ENCODE measurements at places on chromosomes 2 and 18.
A peak's percentile ranks its signal among the peaks of the same experiment; 100 is the strongest.

DNA sequence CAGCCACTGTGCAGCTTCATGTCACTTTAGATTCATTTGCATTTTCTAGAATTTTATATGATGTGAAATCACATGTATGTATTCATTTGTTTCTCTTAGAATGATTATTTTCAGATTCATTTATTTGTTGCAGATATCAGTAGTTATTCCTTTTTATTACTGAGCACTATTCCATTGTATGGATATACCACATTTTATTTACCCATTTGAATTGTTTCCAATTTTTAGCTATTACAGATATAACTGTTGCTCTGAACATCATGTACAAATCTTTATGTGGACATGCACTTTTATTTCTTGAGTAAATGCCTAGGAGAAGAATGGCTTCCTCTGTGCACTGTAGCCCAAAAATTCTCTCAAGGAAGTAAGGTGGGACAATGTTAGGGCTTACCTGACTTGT, 767.8 kb upstream of the FANCL start:
- DNase-seq, result no peak

DNA sequence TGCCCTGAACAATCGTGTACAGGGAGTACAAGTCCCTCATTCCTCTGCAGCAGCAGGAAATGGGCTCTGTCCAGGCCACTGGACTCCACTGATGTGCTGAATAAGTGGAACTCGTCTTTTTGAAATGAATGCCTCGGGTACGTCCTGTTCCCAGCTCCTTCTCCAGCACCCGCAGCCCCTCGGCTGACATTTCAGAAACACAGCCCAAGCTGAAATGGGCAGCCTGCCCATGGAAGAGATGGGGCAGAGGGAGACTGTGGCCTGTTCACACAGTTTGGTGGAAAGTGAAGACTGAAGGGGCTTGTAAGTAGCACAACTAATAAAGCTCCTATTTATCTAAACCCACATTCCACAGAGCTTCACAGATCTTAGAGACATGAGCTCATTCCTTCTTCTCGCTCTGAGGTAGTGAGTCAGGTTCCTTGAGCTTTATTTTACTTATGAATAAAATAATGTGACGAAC, 498.6 kb downstream of the TXNL1 start:
- no peak for DNase-seq

GRCh38 chr2:17199741-17200140, 318.5 kb downstream of the RAD51AP2 start:
- DNase-seq, result no peak

DNA sequence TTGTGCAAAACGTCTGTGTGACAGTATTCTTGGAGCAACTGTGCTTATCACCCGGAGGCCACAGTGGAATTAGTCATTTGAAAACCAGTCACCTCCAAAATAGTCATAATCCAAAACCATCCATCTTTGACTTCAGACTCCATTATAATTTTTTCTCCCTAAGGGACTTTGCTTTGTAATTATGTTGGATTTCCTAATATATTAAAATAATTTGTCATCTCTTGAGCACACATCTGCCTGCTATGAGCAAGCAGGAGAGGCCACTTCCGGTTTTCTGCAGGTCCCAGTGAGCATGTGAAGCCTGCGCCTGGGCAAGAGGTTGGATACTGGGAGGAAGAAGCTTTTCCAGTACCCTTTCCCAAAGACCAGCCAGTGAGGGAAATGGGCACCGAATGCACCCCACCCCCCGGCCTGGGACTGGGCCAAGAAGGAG, 57.7 kb downstream of the ODC1 start:
- no peak for DNase-seq

- no peak for DNase-seq
Measured at GRCh38 chr2:194445226-194445625, 1211.8 kb upstream of the SLC39A10 start.

GRCh38 chr18:7146067-7146466, 28.5 kb upstream of the LAMA1 start:
- no peak for DNase-seq

GRCh38 chr2:26898480-26899078, 50.6 kb downstream of the DPYSL5 start:
- peak; percentile 71 for DNase-seq

GRCh38 chr2:152440460-152440859, 105.5 kb downstream of the FMNL2 start:
- DNase-seq, result no peak

DNA sequence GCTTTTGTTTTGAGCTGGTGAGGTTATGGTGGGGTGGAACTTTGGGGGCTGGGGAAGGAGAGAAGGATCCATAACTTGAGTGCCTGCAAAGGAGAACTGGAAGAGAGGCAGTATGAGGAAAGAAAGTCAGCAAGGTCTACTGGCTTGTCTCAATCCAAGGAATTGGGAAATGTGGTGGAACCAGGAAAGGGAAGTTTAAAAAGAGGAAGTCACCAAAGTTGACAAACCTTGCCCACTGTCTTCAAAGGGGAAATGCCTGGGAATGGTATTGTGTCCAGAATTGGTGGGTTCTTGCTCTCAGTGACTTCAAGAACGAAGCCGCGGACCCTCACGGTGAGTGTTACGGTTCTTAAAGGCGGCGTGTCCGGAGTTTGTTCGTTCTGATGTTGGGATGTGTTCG, 304.1 kb upstream of the FAM98A start:
- DNase-seq, result no peak

GRCh38 chr18:3771121-3771971, 321.4 kb downstream of the TGIF1 start:
- DNase-seq, result peak; percentile 94

DNA sequence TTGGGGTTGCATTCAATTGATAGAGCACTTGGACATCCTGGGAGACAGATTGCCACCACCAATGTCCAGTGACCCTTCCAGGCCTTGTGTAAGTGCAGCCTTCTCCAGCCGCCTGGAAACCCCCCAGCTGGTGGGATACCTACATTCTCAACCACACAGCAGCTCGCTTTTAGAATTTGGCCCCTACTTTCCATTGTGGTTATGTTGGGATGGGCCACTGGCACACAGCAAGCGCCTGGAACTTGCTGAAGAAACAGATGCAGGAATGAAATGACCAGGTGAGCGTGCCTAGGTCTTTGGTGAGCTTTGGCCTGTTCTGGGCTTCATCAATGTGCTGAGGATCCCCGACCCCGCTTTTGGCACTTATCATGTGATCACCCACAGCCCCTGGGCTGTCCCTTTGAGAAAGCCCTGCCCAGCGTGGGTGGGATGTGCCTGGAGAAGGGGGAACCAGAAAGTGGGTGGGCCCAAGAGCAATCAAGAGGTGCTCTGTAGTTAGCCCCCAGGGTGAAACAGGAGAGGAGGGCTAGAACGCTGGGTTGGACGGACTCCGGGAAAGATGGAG, 16.0 kb upstream of the NTSR2 start:
- DNase-seq, result no peak

DNA sequence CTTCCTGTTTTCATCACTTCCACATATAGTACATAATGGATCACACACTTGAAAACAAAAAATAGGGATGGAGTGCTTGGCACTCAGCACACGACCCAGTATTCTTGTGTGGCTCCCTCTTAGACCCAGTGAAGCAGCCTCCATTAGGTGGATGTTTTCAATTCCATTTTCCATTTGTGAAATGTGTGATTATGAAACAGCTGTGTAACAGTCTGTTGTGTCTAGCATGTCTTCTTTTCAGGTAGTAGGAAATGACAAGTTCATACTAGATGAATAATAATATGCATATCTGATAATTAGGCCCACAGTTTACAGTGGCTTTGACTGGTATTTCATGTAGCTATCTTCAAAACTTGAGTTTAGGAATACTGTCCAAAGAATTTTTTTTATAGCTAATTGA, 35.5 kb downstream of the EML6 start:
- no peak for DNase-seq

- no peak for DNase-seq
Measured at GRCh38 chr18:57589161-57589560, 2.7 kb upstream of the FECH start.

DNA sequence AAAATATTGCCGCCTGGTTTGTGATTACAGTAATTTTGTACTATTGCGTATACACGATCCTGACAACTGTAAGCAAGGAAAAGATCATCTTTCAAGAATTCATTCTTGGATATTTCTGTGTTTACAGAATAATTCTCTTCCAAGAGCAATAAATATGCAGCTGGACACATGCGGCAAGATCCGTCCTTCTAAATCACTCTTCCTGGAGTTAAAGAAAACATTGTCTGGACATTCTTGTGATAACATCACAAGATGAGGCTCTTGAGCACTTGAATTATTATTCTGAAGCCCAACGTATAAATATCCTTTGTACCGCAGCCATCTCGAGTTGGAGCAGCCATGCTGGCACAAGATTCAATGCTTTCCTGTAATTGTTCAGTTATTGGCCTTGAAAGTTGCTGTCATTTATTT, 9.9 kb downstream of the FHL2 start:
- DNase-seq, result no peak

- no peak for DNase-seq
Measured at GRCh38 chr2:176566961-176567360, 297.7 kb downstream of the MTX2 start.

DNA sequence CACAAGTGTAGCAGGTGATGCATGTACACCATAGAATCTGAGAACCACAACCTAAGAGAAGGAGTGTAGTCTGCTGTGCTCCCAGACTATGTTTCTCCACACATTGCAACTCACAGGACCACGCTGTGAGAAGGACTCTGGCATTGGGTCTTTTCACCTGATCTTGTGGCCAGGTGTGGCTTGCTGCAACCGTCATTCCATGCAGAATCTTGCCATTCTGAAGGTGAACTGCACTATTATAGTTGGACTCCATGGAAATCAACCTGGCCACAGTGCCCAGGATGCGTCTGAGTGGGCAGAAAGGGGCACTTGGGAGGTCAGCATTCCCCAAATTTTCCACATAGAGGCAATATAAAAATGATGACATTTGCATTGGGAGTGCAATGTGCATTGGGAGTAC, 122.2 kb downstream of the CAPN13 start:
- DNase-seq, result peak; percentile 32

GRCh38 chr2:155266109-155266508, 567.6 kb downstream of the KCNJ3 start:
- no peak for DNase-seq

- DNase-seq, result no peak
Measured at GRCh38 chr2:73971722-73972121, 13.0 kb upstream of the TET3 start.
